ENCODE measurements at places on chromosomes 3 and 15.

- no peak for DNase-seq
Observed at GRCh38 chr15:66001717-66002426, 132.6 kb downstream of the RAB11A start.

DNA sequence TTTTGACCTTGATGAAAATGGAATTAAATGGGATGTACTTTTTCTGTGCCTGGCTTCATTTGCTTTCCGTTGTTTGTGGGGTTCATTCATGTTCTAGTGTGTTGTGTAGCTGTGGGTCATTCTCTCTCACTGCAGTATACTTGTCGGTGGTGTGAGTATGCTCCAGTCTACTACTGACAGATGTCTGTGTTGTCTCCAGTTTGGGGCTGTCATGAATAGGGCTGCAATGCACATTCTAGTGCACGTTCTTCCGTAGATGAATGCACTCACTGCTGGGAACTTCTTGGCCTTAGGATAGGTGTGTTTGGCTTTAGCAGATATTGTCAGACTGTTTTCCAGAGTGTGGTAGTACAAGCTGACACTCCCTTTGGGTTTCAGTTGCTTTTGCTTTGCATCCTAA lies 1.7 kb upstream of the SLC6A20 start:
- DNase-seq: no peak

GRCh38 chr3:177772908-177773557 lies 575.8 kb upstream of the TBL1XR1 start:
- no peak for DNase-seq

DNA sequence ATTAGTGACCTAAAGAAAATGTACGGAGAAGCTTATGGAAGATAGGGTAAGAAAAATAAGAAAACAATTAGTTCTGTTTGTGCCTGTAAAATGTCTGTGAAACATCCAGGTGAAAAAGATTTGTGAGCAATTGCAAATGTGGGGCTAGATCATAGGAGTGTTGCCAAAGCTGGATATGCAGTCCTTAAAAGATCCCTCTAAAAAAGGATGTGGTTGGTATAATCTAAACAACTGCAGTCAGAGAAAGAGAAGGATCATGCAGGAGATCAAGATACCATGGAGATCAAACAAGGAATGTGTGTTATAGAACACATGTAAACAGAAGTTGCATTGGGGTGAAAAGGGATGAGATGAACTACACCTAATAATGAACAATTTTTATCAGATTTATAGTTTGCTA lies 116.8 kb downstream of the ALCAM start:
- no peak for DNase-seq

DNA sequence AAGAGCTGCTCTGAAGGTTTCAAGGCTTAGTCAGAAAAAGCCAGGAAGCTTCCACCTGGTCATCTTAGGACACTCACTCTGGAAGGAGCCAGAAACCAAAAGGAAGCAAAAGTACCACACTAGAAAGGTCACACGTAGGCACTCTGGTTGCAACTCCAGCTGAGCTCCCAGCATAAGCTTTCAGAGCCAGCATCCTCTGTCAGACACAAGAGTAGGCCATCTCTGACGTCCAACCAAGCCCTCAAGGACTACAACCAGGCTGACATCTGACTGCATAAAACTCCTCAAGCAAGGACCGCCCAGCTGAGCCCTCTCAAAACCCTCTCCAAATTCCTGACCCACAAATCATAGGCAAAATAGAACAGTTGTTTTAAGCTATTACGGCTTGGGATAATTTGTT lies 12.8 kb downstream of the SH3BP5 start:
- no peak for DNase-seq

DNA sequence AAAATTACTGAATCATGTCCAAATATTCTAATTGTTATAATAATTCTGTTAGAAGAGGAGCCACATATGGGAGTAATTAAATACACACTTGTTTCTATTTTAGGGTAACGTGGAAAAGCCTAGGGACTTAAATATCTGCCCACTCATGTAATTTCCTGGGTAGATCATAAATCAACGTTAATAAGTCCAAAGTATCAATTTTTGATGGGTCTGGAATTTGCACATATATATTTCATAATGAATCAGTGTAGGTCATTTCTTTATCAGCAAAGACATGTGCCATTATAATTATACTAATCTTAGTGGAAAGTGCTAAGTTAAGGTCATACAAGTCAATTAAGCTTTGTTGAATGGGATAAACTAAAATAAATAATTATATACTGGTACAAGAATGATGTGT lies 346.2 kb downstream of the ZBBX start:
- DNase-seq: no peak

DNA sequence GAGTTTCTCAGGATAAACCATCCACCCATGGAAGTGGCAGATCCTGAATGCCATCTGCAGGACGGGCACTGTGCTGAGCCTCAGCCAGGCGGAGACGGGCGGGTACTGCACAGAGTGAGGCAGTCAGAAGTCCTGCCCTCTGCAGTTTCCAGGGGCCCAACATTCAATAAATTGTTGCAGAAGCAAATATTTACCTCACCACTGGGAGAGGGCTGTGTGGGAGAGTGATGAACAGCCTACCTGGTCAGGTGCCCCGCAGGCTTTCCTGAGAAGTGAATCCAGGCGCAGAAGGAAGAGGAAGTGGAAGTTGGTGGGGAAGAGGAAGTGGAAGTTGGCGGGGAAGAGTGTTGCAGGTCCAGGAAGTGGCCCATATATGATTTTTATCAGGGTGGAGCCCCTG lies 100.8 kb downstream of the SLCO3A1 start:
- no peak for DNase-seq

Data from stimulated activated CD4-positive, alpha-beta T cell treated with anti-CD3 and anti-CD28 coated beads, Interleukin-15, amount 100 ng/mL, for 1 hour (primary cell).